T-helper 17 cell (primary cell): ENCODE measurements at places on chromosomes 1 and 21.

GRCh38 chr1:234361102-234361603 lies 12.1 kb upstream of the COA6 start:
- DNase-seq: no peak

- DNase-seq: no peak
Observed at GRCh38 chr1:108080448-108080847, 115.5 kb upstream of the VAV3 start.

DNA sequence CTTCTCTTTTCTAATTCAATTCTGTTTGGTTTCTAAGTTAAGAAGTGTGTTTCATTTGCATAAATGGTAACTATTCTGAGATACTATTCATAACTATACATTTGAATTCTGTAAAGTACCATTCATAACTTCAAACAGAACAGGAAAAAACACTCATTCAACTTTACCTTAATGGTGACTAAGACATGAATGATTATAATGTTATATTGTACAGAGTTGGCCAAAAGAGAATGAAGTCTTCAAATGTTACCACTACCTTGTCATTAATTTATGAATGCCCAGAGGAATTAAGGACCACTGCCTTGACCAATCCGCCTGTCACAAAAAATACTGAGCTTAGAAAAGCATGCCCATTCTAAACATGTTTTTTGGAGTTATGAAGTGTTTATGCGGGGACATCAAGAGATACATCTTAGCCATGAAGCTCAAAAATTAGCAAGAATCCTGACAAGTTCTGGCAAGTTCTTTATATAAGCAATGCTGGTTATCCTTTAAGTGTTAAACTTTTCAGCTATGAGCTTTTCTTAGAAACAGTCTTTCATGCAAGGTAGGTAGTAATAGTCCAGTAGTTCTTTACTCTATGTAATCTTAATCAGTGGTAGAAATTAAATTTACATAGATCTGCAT lies 7.9 kb downstream of the WASF2 start:
- DNase-seq: no peak

- no peak for DNase-seq
Observed at GRCh38 chr1:187032982-187033692, 204.4 kb downstream of the PLA2G4A start.

DNA sequence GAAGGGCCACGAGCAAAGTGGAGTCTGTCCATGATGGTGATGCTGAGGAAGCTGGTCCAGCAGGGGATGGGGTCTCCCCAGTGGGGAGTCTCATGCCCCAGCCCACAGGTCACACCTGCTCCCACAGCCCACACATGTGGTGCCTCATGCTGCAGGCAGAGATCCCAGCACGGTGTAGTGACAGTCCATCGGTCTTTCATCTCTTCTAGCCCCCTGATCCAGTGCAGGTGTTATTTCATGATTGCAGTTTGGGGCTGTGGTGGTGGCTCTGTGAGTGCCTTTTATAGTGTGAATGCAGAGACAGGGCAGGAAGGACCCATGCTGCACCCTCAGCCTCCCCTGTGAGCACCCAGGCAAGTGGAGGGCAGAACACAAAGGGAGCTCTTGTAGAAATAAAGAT lies 45.0 kb downstream of the UBASH3A start:
- DNase-seq: no peak

DNA sequence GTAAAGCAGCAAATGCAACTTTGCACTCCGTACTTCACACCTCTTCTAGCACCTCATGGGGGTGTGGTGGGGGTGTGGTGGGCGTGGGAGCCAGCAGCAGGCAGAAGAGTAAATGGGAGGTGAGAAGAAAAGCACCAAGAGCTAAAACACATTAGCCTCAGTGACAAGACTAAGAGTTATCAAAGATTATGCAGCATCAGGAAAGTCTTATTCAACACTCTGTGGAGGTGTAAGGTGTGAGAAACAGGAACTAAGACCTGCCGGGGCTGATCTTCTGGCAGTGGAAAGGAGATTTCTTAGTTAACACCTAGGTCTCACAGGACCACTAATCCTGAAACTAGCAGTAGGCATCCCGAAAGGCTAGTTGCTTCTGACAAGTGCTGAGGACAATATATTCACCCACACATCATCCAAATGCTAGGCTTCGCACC lies 9.9 kb downstream of the TGFBR3 start:
- DNase-seq: no peak

GRCh38 chr1:34697818-34698217 lies 57.0 kb upstream of the GJB5 start:
- no peak for DNase-seq
